COLO829 (cell line): ENCODE measurements at places on chromosomes 2 and 18.
A peak's percentile ranks its signal among the peaks of the same experiment; 100 is the strongest.

GRCh38 chr2:134639265-134639664 lies 79.5 kb downstream of the TMEM163 start:
- no peak for DNase-seq

GRCh38 chr2:1621501-1621900 lies 122.8 kb downstream of the PXDN start:
- DNase-seq, result no peak

- DNase-seq, result no peak
These were observed 47.1 kb downstream of the CTDP1 start for GRCh38 chr18:79726721-79727120.

DNA sequence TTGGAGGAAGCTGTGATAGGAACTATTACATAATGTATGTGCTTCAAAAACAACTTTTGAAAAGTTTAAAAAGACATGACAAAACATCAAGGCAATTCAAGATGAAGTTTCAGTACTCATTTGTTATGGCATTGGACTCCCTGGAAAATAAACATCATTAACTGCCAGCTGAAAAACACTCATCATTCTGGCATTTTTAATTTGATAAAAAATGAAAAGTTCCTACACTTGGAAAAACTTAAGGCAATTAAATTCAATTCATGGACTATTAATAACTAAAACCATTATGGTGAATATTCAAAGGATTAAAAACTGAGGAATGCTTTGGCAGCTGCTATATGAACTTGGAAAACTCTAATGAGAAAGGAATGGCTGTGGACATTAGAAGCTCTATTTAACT lies 8.5 kb downstream of the TYW5 start:
- DNase-seq, result peak; percentile 15

DNA sequence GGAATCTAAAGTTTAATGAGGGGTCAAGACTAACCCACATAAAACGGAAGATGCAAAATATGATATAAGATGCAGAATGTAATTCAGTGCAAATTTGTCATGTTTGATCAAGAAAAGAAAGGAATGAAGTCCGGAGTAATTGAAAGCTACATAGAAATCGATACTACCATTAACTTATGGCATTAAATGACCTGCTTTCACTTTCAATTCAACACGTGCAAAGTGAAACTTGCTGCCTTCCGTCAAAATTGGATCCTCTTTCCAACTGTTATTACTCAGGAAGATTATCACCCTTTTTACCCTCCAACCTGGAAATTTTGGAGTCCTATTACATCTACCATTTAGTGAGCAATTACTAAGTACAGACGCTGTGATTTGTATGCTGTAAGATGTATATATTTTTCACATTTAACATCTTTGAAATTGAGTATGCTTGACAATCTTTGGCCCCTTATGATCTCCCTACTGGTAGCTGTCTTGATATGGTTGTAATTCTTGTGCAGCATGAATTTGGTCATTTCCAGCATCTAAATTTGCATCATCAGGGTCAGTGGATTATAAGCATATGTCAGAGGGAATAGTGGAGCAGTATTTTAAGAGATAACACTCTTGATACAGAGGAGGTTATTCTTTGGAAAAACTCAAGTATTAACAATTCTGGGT lies 18.6 kb downstream of the UNC80 start:
- DNase-seq, result no peak

GRCh38 chr2:236281423-236281822 lies 17.2 kb upstream of the ASB18 start:
- no peak for DNase-seq
